ENCODE measurements at places on chromosomes 7 and 10.
A peak's percentile ranks its signal among the peaks of the same experiment; 100 is the strongest.

DNA sequence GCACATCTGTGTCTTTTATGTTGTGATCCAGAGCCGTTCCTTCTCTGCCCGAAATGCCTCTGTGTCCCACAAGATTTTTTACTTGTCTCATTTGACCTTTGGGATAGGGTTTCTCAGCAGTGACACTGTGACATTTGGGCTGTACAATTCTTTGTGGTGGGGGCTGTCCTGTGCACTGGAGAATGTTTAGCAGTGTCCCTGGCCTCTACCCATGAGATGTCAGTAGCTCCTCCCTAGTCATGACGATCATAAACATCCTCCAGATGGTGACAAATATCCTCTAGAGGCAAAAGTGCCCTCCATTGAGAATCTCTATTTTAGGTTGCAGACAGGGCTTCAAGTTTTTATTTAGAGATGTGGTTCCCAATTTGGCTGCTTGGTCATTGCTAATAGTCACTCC is 91.3 kb downstream of the PPP1R17 start:
- no peak for DNase-seq

GRCh38 chr7:455110-455928 is 64.3 kb downstream of the PDGFA start:
- DNase-seq, result peak; percentile 35

DNA sequence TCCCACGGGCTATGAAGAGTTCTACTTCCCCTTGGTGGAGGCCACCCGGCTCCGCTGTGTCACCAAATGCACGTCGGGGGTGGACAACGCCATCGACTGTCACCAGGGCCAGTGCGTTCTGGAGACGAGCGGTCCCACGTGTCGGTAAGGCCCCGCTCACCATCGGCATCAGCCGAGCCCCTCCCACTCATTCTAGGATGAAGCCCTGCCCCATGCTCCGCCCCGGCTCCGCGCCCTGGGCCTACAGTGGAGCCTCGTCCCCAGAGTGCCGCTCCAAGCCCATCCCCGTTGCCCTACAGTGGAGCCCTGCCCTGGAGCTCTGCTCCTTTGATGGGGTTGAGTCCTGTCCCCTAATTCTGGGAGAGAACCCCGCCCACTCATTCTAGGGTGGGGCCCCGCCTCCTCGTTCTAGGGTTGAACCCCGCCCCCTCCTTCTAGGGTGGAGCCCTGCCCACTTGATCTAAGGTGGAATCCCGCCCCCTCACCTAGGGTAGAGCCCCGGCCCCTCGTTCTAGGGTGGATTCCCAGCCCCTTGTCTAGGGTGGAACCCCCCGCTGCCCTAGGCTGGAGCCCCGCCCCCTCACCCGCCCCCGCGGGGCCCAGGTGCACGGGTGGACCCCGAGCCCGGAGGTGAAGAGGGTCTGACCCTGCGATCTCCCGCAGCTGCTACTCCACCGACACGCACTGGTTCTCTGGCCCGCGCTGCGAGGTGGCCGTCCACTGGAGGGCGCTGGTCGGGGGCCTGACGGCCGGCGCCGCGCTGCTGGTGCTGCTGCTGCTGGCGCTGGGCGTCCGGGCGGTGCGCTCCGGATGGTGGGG is 3.4 kb upstream of the MUC12 start:
- DNase-seq, result peak; percentile 86

GRCh38 chr7:50531928-50532327 is 33.3 kb downstream of the DDC start:
- DNase-seq, result no peak

- DNase-seq, result peak; percentile 89
Observed at GRCh38 chr10:17510242-17510908, 56.0 kb upstream of the ST8SIA6 start.

DNA sequence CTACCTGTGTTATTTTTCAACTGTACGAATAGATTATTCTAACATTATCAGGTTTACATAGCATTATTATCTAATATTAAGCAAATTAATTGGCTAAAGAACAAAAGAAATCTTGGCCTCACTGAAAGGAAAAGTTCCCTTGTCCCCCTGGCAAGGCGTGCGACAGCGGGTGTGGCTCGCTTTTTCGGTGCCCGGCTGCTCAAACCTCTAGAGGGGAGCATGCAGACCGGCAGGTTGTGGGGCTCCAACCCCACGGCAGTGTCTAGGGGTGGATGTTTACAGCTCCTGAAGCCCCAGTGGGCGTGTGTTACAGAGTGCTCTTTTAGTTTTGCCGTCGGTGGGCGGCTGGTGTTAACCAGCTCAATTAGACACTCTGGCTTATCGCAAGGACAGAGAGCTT is 456.4 kb downstream of the TNS3 start:
- no peak for DNase-seq

GRCh38 chr7:1156782-1157535 is 3.0 kb downstream of the ZFAND2A start:
- DNase-seq, result no peak

GRCh38 chr10:18601321-18601720 is 50.1 kb downstream of the NSUN6 start:
- no peak for DNase-seq

- peak; percentile 63 for DNase-seq
Observed at GRCh38 chr7:37234928-37235327, 213.7 kb downstream of the ELMO1 start.

- no peak for DNase-seq
Observed at GRCh38 chr10:6061056-6061455, 1.1 kb downstream of the IL2RA start.

Data from hematopoietic multipotent progenitor cell treated with erythropoietin and hydrocortisone succinate and interleukin-3 and kit ligand, for 6 days (in vitro differentiated cells).